ENCODE measurements at places on chromosomes 5 and 9.

GRCh38 chr5:96381526-96381925 is 51.5 kb downstream of the PCSK1 start:
- DNase-seq, result no peak

- DNase-seq, result no peak
Observed at GRCh38 chr9:14530841-14531240, 162.4 kb downstream of the ZDHHC21 start.

DNA sequence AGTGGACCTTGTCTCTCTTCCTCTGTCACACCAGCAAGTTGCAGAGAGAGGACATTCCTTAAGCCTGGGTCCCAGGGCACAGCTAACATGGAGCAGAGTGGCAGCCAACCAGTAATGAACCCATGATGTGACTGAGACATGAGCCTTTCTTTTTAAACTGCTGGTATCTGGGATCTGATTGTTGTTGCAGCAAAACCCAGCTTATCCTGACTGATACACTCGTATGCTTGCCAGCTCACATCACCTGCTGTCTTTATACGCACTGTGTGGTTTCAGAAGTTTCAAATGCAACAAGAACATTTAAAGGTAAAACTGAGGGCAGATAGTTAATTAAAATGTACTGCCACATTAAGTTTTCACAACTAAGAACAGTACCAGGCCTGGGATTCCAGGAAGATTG is 97.1 kb downstream of the HSD17B3 start:
- DNase-seq, result no peak

GRCh38 chr5:72383280-72383679 is 63.1 kb downstream of the PTCD2 start:
- DNase-seq, result no peak

GRCh38 chr9:16112116-16112515 is 559.3 kb downstream of the CCDC171 start:
- no peak for DNase-seq

GRCh38 chr9:75431375-75431774 is 343.1 kb downstream of the OSTF1 start:
- no peak for DNase-seq
